ENCODE measurements at places on chromosomes 5 and 9.

DNA sequence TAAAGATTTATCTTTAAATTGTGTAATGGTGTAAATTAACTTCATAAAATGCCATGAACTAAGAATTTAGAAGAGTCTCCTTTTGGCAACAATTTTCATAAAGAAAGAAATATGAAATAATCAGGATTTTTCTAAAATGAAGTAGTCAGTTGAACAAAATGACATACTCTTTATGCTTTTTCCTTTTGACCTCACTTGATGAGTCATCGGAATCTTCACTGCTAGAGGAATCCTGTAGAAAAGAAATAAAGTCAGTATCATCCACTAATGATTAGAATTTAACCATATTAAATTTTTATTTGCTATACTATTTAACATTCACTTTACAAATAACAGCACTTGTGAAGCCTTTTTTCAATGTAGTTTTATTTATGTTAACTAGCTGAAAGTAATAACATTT, 26.1 kb downstream of the CHD1 start:
- H3K4me1 ChIP-seq, result no peaks in the 10 kb centered on the region
- H3K4me3 ChIP-seq, result no peak overlapping the region
- no peaks in the 10 kb centered on the region for H3K27me3 ChIP-seq
- peaks cover 13% of the 10 kb centered on the region for H3K36me3 ChIP-seq
- H3K27ac ChIP-seq, result no peak overlapping the region

DNA sequence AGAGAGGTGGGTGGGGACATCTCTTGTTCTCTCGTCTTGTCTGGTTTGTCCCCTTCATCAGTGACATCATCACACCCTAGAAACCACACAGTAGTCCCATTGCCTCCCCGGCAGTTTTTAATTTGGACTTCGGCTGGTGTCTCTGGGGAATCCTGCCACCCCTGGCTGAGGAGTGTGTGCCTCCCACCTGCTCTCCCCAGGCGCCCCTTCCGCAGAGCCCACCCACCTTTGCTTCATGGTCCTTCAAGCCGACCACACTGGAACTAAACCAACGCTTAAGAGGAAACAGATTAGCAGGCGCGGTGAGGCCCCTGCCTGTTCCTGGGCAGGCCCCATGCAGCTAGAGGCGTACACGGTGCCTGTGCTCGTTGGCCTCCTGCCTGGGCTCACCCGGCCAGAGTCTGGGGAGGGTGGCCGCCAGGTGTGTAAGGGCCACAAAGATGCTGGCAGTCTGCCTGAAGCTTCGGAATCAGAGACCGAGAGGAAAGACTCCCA, 107.6 kb upstream of the SPRY4 start:
- no peaks in the 10 kb centered on the region for H3K27me3 ChIP-seq
- H3K4me1 ChIP-seq, result peaks cover 3% of the 10 kb centered on the region
- H3K36me3 ChIP-seq, result no peaks in the 10 kb centered on the region
- DNase-seq, result no peak
- H3K4me3 ChIP-seq, result no peak overlapping the region
- no peak overlapping the region for H3K27ac ChIP-seq

- no peak overlapping the region for H3K27ac ChIP-seq
- DNase-seq, result no peak
- H3K4me3 ChIP-seq, result no peak overlapping the region
- H3K27me3 ChIP-seq, result no peaks in the 10 kb centered on the region
Observed at GRCh38 chr5:35103637-35104299, 56.0 kb upstream of the AGXT2 start.

DNA sequence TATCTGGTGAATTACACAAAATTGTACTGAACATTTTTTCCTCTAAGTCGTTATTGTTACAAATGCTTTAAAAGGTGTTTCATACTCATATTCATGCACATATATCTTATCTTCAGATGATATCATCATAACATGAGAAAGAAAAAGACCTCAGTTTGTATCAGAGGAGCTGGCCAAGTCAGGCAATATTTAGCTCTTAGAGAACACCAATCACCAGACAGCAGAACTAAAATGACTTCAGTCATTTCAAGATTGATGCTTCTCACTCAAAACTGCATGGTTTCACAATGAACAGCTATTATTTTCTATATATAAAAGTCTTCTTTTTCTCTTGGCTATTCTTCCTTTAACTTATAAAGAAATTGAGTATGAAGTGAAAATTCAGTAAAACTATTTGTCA, 44.6 kb downstream of the TSSK1B start:
- no peak overlapping the region for H3K4me3 ChIP-seq
- no peak overlapping the region for H3K27ac ChIP-seq
- no peak for DNase-seq
- H3K27me3 ChIP-seq, result no peaks in the 10 kb centered on the region

DNA sequence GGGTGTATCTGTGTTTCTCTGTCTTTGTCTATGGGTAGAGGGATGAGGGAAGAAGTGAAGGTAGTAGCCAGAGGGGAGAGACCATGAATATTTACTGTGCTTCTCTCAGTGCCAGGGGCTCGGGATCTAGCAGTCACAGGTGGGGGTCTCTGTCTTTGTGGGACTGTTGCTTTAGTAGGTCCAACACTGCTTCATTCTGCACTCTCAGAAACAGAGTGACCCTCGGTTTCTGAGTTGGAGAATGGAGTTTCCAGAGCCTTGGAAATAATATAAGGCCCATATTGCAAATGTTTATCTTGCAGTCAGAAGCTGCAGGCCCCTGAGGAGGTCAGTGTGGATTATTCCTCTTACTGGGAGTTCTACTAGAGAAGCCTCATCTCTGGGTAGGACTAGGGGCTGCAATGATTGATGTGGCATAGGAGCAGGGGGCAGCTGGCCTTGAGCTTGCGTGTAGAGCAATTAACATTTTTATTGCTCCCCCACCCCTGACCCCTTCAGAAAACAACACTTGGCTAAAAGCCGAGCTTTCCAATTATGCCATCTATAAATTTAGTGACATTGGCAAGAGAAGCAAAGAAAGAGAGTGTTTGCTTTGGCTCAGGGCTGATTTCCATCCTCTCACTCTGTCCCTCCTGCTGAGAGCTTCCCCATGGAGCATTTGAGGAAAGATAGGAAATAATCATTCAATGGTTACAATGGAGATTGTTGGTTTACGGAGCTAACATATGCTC, 55.0 kb upstream of the TRPC7 start:
- no peaks in the 10 kb centered on the region for H3K36me3 ChIP-seq
- no peaks in the 10 kb centered on the region for H3K27me3 ChIP-seq
- H3K27ac ChIP-seq, result no peak overlapping the region
- no peak for DNase-seq

DNA sequence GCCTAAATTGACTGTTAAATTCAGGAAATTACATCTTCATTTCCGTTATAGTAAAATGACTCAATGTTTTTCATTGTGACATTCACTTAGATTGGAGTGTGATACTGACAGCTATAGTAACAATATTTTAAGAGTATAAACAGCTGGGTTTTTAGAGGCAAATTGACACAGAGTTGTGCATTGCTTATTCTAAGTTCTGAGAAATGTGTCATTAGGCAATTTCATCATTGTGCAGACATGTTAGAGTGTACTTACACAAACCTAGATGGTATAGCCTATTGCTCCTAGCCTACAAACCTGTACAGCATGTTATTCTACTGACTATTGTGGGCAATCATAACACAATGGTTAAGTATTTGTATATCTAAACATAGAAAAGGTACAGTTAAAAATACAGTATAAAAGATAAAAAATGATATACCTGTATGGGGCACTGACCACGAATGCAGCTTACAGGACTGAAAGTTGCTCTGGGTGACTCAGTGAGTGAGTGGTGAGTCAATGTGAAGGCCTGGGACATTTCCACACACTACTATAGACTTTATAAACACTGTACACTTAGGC, 132.7 kb downstream of the PDE4D start:
- H3K36me3 ChIP-seq, result no peaks in the 10 kb centered on the region
- no peaks in the 10 kb centered on the region for H3K4me1 ChIP-seq
- H3K27me3 ChIP-seq, result no peaks in the 10 kb centered on the region
- no peak overlapping the region for H3K27ac ChIP-seq
- H3K4me3 ChIP-seq, result no peak overlapping the region

- H3K27me3 ChIP-seq, result peaks cover 32% of the 10 kb centered on the region
- H3K36me3 ChIP-seq, result no peaks in the 10 kb centered on the region
- H3K4me3 ChIP-seq, result peak within 1 kb of the TSS; percentile 7
- H3K27ac ChIP-seq, result no peak within 1 kb of the TSS
- DNase-seq, result no peak
Observed at GRCh38 chr5:76952795-76953536, at the start of gene CRHBP. Gene CRHBP (plus strand): TSS chr5:76953045. CDS start chr5:76953135, 90 bp downstream.

DNA sequence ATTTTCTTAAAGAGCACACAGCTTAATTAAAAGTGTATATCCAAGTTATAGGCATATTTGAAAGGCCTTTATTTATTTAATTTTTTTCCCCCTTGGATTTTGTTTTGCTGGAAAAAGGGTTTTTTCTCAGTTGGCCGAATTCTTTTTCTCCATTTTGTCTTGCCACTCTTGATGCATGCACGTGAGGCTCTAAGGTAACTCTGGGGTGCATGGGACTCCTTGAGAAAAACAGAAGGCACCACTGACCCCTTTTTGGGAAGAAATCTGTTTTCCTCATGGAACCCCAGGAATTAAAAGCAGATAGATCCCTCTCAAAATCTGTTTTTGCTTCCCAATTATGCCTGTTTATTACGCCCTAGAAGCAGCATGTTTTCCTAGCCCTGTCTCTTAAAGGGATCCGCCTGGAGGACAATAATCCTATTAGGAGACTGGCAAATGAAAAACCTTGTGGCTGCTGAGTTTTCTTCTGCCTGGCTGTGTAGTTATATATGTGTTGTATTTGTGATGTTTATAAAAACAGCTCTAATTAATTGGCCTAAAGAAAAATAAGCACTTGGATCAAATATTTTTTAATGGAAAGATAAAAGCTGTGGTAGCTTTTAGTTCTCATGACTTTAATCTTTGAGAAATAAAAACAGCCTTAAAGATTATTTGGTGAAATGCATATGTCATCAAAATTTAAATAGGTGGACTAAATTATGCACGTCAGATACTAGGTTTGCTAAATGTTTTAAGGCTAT, 435.1 kb upstream of the CDH9 start:
- peaks cover 21% of the 10 kb centered on the region for H3K36me3 ChIP-seq
- H3K27me3 ChIP-seq, result no peaks in the 10 kb centered on the region
- H3K4me1 ChIP-seq, result no peaks in the 10 kb centered on the region
- DNase-seq, result no peak

DNA sequence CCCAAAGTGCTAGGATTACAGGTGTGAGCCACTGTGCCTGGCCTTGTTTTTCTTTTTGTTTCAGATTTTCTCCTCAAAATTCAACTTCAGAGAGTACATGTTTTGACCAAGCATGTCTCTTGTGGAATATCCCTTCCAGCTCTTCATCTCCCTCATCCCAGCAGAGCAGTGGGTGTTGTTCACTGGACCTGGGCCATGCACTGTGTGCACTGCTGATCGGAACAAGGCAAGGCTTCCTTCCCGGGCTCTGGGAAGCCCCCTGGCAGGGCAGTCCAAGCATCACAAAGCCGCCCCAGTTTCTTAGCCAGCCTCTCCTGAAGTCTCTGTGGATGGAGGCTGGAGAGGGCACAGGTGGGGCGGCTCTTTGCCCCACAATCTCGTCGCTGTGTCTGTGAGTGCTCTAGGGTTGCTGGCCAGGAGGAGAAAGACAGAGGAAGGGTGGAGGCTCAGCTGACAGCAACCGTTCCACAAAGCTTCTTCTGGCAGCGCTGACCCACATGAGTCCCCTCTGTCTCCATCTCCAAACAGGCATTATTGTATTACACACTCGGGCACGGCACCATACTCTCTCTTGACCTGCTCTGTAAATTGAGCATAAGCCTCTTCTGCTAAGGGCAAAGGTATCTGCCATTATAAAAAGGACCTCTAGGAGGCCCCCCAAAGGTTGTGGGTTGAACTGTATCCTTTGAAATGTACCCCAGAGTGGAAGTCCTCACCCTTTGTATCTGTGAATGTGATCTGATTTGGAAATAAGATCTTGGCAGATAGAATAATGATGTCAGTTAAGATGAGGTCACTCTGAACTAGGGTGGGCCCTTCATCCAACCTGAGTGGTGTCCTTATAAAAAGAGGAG, 89.6 kb downstream of the TARS1 start:
- H3K4me1 ChIP-seq, result no peaks in the 10 kb centered on the region
- H3K36me3 ChIP-seq, result no peaks in the 10 kb centered on the region

DNA sequence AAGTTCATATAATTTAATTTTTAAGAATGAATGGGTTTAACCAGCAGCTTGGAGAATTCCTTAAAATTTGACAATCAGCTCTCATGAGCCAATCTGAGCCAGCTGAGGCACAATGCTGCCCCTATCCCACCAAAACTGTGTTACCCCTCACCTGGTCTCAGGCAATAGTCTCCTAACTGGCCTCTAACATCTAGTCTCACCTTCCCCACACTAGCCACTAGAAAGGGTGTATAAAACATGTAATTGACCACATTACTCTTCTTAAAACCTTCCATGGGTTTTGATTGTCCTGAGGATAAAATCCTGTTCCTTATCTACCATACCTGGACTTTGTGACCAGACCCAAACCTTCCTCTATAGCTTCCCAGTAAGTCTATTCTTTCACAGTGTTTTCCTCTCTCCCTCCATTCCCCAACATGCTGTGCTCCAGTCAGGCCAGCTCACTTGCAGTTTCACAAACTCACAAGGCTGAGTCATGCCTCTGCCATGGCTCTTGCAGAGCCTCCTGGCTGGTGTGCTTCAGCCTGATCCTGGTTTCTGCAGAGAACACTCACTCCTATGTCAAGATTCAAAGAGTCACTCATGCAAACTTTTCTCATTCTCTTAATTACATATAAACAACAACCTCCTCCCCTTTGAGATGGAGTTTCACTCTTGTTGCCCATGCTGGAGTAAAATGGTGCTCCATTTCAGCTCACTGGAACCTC, 16.0 kb upstream of the ZCCHC7 start:
- no peaks in the 10 kb centered on the region for H3K4me1 ChIP-seq
- H3K36me3 ChIP-seq, result no peaks in the 10 kb centered on the region
- DNase-seq, result peak; percentile 28
- H3K4me3 ChIP-seq, result no peak overlapping the region
- no peak overlapping the region for H3K27ac ChIP-seq
- no peaks in the 10 kb centered on the region for H3K27me3 ChIP-seq

GRCh38 chr5:146185161-146185560, 2.7 kb upstream of the LARS1 start:
- peaks cover 5% of the 10 kb centered on the region for H3K4me1 ChIP-seq
- no peak for DNase-seq
- no peaks in the 10 kb centered on the region for H3K36me3 ChIP-seq
- H3K4me3 ChIP-seq, result no peak overlapping the region
- no peak overlapping the region for H3K27ac ChIP-seq

DNA sequence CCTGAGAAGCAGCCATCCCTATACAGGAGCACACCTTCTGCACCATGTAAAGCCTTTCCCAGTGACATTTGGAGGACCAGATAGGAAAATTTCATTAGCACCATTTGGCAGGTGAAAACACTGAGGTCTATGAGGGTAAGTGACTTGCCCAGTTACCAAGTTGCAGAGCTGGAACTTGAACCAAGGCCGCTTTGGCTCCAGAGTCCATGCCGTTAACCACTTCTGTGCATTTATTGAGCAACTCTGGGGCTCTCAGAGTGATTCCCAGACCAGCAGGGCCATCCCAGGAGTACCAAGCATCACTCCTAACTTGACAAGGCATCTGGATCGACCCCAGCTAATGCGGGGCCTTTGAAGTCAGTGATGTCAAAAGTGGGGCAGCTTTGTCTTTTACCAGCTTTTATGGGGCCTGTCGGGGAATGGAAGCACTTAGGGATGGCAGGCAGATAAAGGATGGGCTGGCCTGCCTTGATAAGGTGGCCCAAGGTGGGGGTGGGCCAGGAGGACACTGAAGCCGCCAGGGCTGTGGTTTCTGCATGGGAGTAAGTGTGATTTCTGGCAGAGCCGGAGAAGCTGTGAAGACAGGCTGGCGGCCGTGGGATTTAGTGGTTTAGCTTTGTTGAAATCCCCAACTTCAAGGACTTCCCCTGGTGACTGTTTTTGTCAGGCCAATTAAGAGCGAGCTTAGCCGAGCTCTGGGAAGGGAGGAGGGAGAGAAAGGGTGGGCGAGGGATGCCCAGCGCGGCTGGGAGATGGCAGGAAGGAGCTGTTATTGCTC, 127.3 kb downstream of the MACROH2A1 start:
- no peak overlapping the region for H3K27ac ChIP-seq
- H3K4me3 ChIP-seq, result no peak overlapping the region
- peaks cover 2% of the 10 kb centered on the region for H3K4me1 ChIP-seq
- no peaks in the 10 kb centered on the region for H3K36me3 ChIP-seq
- DNase-seq, result no peak

All from trophoblast cell (in vitro differentiated cells and primary cell).